ENCODE measurements at places on chromosomes 16 and 17.

- no peak for DNase-seq
These were observed 20.1 kb downstream of the HBQ1 start for GRCh38 chr16:200388-200787.

GRCh38 chr17:74736513-74737298 is at the start of gene RAB37:
Gene RAB37, plus strand, starts transcription at chr17:74737256. Its CDS starts 17 bp downstream, at chr17:74737273.
- DNase-seq = no peak

- no peak for DNase-seq
These were observed 119.3 kb downstream of the CLEC16A start for GRCh38 chr16:11063448-11064201.

DNA sequence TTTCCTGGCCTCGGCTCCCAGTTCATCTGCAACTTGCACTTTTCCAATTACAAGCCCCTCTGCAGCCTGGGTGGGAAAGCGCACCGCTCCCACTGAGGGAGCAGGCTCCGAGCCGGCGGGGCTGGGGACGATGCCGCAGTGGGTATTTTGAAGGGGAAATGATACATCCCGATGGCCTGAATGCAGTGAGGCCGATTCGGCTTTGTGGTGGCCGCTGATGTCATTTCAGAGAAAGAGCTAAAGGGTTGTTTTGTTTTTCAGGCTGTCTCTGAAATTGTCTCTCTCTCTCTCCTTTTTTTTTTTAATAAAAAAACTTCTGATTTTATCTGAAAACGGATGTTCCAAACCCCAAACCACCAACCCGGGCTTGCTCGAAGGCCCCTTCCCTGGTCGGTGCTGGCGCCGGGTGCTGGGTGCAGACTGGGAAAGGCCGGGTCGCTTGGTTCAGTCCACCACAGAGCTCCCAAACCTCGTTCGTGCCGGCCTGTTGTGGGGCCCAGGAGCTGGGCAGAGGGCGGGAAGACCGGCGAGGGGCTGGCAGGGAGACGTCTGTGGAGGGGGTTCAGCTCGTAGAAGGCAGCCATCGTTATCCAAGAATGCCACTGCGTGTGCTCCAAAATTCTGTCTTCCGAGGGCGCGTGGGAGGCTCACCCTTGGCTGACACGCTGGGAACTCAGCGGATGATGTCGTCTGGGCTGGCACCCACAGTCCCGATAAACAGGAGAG is 102.8 kb downstream of the FOXL1 start:
- DNase-seq = no peak

- DNase-seq = peak; percentile 71
These were observed 546.4 kb upstream of the SALL1 start for GRCh38 chr16:51697454-51697853.

GRCh38 chr16:46918905-46919792 is 35.0 kb downstream of the GPT2 start:
- no peak for DNase-seq

GRCh38 chr16:80519189-80519588 is 21.6 kb upstream of the DYNLRB2 start:
- DNase-seq = no peak

- no peak for DNase-seq
These were observed 257.2 kb downstream of the IRF8 start for GRCh38 chr16:86156155-86156554.

- no peak for DNase-seq
These were observed 121.2 kb downstream of the SNX29 start for GRCh38 chr16:12097523-12098428.

GRCh38 chr17:381941-382643 is 29.5 kb upstream of the RPH3AL start:
- DNase-seq = no peak

DNA sequence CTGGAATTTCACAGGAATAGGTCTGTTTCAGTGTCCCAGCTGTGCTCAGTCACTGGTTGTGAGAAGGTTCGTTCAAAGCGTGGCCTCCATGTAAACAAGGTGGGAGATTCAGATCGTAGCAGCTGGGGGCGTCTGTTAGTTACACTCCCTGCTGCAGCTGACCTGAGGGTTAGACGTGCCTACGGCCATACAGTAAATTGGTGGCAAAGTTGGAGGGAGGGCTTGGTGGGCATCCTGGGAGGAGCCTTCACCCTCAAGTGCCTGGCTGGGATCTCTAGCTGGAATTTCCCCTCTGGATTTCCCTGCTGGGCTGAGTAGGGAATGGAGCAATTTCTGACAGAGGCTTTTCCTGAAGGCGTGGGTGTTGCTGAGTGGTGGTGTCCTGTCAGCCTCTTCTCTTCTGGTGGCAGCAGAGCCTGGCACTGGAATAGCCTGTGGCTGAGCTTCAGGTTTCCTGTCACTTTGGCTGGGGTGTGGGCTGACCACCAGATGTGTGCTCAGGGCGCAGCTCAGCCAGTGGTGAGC is 6.4 kb downstream of the FCSK start:
- DNase-seq = no peak

GRCh38 chr17:16258901-16259300 is 41.9 kb downstream of the PIGL start:
- DNase-seq = no peak

GRCh38 chr17:1386265-1386664 is 13.8 kb downstream of the YWHAE start:
- DNase-seq = no peak

DNA sequence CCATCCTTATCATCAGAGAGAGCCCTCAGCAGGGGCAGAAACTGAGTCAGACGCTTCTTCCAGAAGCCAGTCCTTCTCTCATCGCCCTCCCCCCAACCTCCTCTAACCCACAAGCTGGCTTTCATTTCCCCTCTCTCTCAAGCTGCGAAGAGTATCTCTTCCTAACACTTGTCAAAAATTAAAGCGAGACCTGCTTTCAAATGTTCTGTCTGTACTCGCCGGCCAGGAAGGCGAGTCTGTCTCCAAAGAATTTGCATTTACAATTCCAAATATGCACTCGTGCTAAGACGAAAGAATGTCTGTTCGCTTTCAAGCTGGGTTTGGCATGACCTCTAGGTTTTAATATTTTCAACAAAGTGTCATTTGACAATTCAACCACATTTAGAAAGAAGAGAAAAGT is 140.4 kb downstream of the RGS9 start:
- DNase-seq = no peak

DNA sequence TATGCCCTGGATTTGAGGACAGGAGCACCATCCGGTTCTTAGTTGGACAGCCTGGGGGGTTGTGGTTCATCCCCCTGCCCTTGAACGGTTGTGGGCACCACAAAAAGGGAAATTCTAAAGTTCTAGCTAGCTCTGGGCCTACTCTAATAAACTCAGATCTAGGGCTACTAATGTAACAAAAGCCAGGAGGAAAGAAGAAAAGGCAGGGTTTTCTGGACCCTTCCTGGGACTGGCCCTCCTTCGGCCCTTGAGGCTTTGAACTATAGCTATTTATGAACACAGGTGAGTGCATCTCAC is 15.1 kb downstream of the ETV4 start:
- DNase-seq = no peak

DNA sequence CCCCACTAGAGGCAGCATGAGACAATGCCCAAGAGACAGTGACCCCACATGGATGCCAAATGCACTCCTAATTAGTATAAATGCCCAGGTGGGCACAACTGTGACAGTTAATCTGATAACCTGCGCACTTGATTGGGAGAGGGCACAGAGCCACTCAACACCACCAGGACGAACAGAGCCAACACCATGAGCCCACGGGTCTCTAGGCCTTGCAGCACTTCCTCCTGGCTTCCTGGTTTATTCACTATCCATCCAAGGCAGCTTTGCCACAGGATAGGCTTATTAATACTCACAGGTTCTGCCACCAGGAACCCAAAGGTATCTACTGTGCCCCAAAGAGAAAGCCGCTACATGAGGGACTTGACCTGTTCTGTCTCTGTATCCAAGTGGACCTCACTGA is 14.9 kb downstream of the AXIN2 start:
- DNase-seq = no peak

DNA sequence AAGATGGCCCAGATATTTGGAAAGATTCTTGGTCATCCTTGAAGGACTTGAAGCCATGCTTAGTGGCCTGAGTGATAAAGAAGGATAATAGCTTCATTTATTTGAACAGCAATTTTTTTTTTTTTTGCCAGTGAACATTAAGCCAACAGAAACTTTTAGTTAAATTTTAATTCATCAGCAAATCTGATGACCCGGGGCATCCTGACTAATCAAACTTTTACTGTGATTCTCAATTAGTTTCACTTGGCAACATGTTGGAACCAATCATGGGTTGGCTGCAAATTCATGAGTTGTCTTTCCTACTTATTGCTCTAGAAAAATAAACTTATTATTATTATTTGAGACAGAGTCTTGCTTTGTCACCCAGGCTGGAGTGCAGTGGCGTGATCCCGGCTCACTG is 74.4 kb downstream of the SHISA9 start:
- DNase-seq = no peak

DNA sequence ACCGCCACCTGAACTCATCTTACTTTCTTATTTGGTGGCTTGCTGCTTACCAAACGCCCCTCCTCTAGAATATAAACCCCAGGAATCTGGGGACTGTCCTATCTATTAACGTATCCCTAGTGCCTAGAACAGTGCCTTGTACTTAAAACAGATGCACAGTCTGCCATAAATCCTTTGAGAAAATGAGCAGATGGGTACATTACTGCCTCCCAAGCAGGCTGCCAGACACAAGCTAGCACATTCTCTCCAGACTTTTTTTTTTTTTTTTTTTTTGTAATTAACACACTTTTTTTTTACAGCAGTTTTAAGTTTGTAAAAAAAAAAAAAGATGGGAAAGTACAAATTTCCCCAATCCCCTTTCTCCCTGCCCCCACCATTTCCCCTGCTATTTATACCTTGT is 57.3 kb upstream of the RPL38 start:
- DNase-seq = no peak

DNA sequence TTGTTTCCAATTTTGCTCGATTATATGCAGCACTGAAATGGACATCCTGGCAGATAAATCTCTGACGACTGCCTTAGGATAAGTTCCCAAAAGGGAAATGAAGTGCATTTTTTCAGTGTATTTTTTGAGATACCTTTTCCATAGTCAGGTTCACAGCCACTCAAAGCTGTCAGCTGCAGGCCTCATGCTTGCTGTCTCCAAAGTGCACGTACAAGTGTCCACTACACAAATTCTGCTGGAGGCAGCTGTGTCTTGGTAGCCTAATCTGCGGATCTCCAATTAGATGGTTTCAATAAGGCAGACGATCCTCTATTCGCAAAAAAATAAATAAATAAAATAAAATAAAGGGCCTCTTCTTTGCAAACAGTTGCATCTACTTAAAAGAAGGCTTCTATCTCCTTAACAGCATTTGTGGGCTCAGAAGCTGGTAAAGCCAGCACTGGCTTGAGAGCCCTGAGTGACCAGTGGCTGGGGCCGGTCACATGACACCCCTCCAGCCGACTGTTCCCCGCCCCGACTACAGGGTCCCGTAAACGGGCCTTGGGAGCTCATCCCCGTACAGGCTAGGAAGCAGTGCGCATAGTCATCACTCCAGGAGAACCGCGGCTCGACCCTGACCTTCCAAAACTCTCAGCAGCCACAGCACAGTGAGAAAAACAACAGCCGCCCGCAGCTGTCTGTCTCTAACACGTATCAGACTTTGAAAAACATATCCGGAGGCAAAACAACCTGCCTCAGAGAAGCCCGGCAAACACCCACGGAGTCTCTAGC is 18.8 kb downstream of the RPH3AL start:
- no peak for DNase-seq

GRCh38 chr16:81899601-81900000 is 111.7 kb downstream of the SDR42E1 start:
- no peak for DNase-seq

DNA sequence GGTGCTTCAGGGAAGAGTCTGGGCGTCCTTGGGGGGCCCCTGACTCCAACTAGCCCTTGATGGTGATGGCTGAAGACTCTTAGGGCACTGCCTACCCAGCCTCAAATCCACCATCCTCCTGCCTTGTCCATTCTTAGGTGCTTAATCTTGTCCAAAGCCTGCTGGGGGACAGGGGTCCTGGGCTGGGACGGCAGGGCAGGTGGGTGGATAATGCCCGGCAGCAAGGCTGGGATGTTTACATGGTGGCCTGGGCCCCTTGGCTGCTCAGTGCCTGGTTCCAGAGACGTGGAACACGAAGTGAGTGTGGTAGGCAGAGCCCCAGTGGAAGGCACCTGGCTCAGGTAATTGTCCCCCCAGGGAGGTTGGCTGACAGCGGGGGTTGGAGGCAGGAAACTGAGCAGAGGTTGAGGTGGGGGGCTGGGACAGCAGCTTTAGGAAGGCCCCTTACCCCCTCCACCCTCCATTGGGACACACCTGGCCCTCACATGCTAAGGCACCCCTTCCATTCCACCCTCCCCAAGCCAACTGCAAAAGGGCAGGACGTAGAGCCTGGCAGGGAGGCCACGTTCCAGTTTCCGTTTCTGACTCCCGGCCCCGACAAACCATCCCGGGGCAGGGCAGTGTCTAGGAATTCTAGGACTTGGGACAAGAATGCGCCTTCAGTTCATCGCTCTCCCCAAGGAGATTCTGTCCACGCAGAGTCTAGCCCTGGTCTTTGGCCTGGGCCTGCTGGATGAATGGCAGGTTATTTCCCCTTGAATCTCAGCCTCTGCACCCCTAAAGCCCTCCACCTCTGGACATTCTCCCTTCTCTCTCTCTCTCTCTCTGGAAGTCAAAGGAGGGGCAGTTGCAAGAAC is 1.9 kb downstream of the FOXJ1 start:
- DNase-seq = no peak

GRCh38 chr16:66304151-66304550 is 62.3 kb upstream of the CDH5 start:
- no peak for DNase-seq

DNA sequence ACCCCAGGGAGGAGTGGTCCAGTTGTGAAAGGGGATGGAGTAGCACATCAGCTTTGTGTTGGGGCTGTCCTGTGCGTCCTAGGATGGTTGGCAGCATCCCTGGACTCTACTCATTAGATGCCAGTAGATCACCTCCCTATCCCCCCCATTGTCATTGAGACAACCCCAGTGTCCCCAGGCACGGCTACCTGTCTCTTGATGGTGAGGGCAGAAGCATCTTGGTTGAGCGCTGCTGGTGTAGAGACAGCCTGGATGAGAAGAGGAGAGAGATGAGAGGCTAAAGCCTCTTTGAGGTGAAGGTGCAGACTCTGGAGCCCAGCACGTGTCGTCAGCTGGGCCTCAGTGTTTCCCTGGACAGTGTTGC is 55.4 kb downstream of the TNFRSF13B start:
- no peak for DNase-seq

- DNase-seq = no peak
These were observed 64.5 kb downstream of the WSCD1 start for GRCh38 chr17:6134721-6135120.

- no peak for DNase-seq
These were observed 234.1 kb upstream of the IRX5 start for GRCh38 chr16:54696522-54696921.

DNA sequence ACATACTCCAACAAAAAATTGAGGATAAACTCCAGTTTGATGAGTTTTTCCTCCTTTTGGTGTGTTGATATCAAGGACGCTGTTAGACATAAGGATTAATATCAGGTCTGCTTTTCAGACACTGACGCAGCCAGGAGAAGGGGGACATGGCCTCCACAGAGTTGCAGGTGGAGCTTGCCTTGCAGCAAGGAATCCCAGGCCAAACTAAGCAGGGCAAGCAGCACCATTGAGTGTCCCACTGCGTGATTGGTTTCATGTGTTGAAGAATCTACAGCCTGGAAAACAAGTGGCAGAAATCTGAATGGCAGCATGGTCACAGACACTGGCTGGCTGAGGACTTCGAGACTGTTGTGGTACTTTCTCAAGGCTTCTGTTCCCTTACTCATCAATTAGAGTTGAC is 777.6 kb downstream of the KCNJ18 start:
- DNase-seq = no peak
